ENCODE measurements at places on chromosomes 1 and 21. TPM values are rescaled to one million over a fixed set of nuclear protein-coding genes. Genes with fewer than 3 reads are reported as not detected.

The SUSD4 gene
- 2.0 TPM for polyA plus RNA-seq

The AKR7A3 gene
- polyA plus RNA-seq = 1.6 TPM

The C1orf115 gene
- 11.9 TPM for polyA plus RNA-seq

The FCRL5 gene
- polyA plus RNA-seq = not detected

The SPRR2F gene
- polyA plus RNA-seq = not detected

The CLCA4 gene
- 0.18 TPM for polyA plus RNA-seq

The C1orf159 gene
- 7.8 TPM for polyA plus RNA-seq

The NPR1 gene
- polyA plus RNA-seq = 17.2 TPM

The NBPF4 gene
- polyA plus RNA-seq = not detected

The L1TD1 gene
- polyA plus RNA-seq = 0.52 TPM

The ANKRD45 gene
- 0.31 TPM for polyA plus RNA-seq

The TMEM52 gene
- 134 TPM for polyA plus RNA-seq

The GCLM gene
- polyA plus RNA-seq = 6.1 TPM

The PRAMEF10 gene
- not detected for polyA plus RNA-seq

The CASZ1 gene
- 82.9 TPM for polyA plus RNA-seq

The HLX gene
- polyA plus RNA-seq = 17.0 TPM

The IL12RB2 gene
- polyA plus RNA-seq = 1.8 TPM

The CATSPERE gene
- 0.93 TPM for polyA plus RNA-seq

The RAB3B gene
- polyA plus RNA-seq = 0.21 TPM

The TNFRSF25 gene
- polyA plus RNA-seq = 14.7 TPM

The RAP1GAP gene
- polyA plus RNA-seq = 1.4 TPM

The S100A7A gene
- not detected for polyA plus RNA-seq

The C1orf226 gene
- 1.7 TPM for polyA plus RNA-seq

The LAPTM5 gene
- 26.3 TPM for polyA plus RNA-seq

The UHMK1 gene
- 25.2 TPM for polyA plus RNA-seq

The S100A13 gene
- polyA plus RNA-seq = 58.5 TPM

The CELA3B gene
- not detected for polyA plus RNA-seq

The OR6K3 gene
- polyA plus RNA-seq = not detected

The KCNE1 gene
- 0.28 TPM for polyA plus RNA-seq

The CELF3 gene
- 0.27 TPM for polyA plus RNA-seq

The HPDL gene
- polyA plus RNA-seq = 1.8 TPM

The KRTAP12-2 gene
- not detected for polyA plus RNA-seq

The MCOLN2 gene
- polyA plus RNA-seq = 0.08 TPM

The AK4 gene
- polyA plus RNA-seq = 6.9 TPM

The CD5L gene
- polyA plus RNA-seq = not detected

The CLIC6 gene
- polyA plus RNA-seq = not detected

The SV2A gene
- 2.1 TPM for polyA plus RNA-seq

The WNT9A gene
- polyA plus RNA-seq = 11.3 TPM

The CRP gene
- not detected for polyA plus RNA-seq

The ANGEL2 gene
- 31.9 TPM for polyA plus RNA-seq

The SYCP1 gene
- polyA plus RNA-seq = not detected

The ARHGEF10L gene
- polyA plus RNA-seq = 29.4 TPM

The TFB2M gene
- polyA plus RNA-seq = 12.9 TPM

The CD52 gene
- 2.2 TPM for polyA plus RNA-seq

The SLAMF9 gene
- not detected for polyA plus RNA-seq

The C1orf94 gene
- not detected for polyA plus RNA-seq

The OR2T29 gene
- polyA plus RNA-seq = not detected

The DPT gene
- polyA plus RNA-seq = 70.2 TPM

The TTC39A gene
- polyA plus RNA-seq = 5.0 TPM

The HMCN1 gene
- polyA plus RNA-seq = 3.9 TPM

The C4BPA gene
- polyA plus RNA-seq = 0.17 TPM
